ENCODE measurements at places on chromosomes 12 and 14.

DNA sequence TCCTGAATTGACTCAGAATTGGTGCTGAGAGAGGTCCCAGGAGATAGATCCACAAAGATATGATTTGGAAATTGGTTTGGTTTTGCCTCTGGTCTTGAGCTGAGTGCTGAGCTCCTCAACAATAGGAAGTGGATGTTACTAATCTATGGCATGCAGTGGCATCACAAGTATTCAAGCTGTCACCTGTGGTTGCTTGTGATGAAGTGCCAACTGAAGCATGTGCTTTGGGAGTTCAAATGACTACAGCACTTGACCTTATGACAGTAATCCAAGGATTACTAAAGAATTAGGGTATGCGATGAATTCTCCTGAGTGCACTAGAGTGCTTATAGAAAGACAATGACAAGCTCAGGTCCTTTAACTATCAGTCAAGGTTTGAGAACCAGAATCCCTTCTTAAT is 406.2 kb downstream of the NOVA1 start:
- no peak for DNase-seq

- no peak for DNase-seq
These were observed 328.6 kb downstream of the MDGA2 start for GRCh38 chr14:47346849-47347248.

DNA sequence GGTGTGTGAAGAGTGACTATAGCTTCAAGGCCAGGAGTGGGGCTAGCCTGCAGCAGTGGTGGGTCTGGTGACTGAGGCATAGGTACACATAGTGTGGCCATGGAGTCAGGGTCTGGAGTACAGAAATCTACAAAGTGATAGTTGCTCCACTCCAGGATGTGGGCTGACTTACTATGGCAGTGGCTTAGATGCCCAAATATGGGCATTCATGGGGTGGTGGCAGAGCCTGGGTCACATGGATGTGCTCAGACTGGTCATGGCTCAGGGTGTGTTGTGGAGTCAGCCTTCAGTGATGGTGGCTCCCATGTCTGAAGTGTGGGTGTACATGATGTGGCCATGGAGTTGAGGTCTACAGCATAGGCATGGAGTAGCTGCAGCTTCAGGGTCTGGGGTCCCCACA is 27.3 kb downstream of the CLEC6A start:
- DNase-seq = no peak

DNA sequence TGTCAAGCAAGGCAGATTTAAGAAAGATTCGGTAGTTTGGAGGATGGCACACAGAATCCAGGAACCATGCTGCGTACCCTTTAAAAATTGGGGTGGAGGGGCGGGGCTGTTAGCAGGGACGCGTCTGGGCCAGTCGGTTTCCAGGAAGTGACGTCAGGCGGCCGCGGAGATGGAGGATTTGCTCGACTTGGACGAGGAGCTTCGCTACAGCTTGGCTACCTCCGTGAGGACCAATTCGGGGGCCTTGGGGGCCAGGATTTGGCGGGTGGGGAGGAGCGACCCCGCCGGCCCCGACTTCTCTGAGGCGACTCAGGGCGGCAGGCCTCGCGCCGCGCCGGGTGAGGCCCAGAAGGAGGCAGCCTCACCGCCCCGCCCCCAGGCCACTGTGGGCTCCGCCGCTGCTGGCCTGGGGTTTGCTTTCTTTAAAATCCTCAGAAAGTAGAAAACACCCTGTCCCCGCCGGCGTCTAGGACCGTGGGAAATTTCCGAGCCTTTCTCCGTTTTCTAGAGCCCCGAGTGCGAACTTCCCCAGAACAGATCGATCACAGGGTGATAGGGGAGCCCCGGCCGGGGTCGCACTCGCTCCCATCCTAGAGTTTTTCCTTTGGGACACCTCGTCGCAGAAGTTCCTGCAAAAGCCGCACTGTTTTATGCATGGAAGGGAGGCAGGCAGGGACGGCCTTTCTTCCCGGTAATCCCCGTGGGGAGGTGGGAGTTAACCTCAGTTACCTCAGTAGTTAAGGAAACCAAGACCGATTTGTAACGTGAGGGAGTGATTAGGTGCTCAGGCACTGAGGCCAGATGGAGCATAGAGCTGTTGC is at the start of gene IFT43:
Gene IFT43 (plus strand): TSS at position 146 of the 821 bp plus-strand sequence. CDS start 24 bp downstream, at position 170.
- DNase-seq = peak; percentile 72

DNA sequence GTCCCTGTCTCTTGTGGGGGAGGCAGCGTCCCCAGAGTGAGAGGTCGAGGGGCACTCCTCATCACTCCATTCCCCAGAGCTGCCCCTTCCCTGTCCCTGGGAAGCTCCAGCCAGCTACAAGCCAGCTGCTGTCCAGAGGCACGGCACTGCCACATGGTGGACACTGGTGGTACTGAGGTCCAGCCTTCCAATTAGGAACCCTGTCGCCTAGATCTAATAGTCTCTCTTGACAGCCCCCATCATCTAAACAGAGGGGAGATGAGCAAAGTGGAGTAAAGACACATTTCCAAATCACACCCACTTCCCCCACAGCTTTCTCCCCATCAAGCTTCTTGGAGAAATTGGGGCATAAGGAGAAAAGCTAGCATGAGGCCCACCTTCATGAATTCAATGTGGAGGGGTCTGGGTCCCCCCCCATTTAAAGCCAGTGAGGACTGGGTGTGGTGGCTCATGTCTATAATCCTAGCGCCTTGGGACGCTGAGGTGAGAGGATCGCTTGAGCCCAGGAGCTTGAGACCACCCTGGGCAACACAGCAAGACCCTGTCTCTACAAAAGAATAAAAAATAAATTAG is 2.1 kb upstream of the INHBE start:
- peak; percentile 86 for DNase-seq

- no peak for DNase-seq
These were observed 484.4 kb downstream of the TMEM121 start for GRCh38 chr14:106010783-106011182.
